ENCODE measurements at places on chromosomes 6 and 20.

DNA sequence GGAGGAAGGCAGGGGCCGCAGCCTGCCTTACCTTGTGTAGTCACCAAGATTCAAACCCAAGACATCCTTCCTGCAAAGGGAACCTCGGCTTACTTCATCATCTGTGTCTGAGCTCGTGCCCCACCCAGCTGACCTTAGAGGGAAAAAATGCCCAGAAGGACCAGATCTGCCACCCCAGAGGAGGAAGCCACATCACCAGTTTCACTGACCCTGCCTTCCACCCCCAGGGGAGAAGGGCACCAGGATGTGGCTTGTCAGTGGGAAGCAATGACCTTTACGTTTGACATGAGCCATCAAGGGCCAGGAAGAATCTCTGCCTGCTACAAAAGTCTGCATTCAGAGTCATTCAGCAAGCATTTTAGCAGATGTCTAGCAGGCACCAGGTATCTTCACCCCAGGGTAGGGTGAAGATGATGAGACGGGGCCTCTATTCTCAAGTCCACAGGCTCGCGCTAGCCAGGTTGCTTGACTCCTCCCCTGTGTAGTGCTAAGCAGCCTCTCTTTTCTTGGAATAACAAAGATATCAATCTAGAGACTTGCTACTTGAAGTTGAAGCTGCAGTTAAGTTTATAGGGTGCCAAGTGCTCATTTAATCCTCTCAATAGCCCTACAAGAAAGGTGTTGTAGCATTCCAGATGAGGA, 28.1 kb downstream of the HM13 start:
- DNase-seq, result no peak

DNA sequence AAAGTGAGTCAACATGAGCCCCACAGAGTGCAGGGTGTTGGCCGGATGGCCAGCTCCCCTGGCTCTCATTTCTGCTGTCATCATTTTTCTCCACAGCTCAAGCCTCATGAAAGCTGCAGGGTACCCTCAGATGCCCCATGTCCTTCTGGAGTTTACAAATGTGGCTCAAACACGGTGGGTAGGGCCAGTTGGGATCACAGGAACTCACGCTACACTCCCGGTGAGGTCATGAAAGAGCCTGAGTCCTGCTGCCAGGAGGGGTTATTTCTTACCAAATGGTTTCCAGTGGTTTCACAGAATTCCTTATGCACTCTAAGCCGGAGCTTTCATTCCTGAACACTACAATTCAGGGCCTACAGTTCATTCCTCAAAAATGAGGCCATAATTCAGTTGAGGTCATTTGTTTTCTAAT, 78.7 kb downstream of the TMEM170B start:
- DNase-seq, result no peak

GRCh38 chr20:3777716-3778629, 3.3 kb downstream of the SPEF1 start:
- peak; percentile 28 for DNase-seq

- no peak for DNase-seq
These were observed 67.4 kb upstream of the BMP2 start for GRCh38 chr20:6699921-6700562.

DNA sequence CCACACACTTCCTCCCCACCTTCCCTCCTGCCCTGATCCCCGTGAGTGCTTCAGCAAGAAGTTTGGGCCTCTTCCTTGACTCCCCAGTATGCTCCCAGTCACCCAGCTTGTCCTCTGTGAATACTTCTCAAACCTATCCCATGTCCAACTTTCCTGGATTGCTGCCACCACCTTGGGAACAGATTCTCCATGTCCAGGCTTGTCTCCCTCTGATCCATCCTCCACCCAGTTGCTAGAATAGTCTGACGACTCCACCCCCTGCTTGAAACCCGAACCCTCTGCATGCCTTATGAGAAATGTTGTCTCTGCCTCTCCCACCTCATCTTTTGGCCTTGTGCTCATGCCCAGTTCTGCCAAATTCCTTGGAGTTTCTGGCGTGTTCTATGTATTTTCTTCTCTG, 108.0 kb downstream of the PPP1R14C start:
- no peak for DNase-seq

GRCh38 chr6:2739335-2739734, 11.4 kb downstream of the MYLK4 start:
- DNase-seq, result no peak

GRCh38 chr6:134637847-134638437, 312.0 kb downstream of the ALDH8A1 start:
- no peak for DNase-seq

DNA sequence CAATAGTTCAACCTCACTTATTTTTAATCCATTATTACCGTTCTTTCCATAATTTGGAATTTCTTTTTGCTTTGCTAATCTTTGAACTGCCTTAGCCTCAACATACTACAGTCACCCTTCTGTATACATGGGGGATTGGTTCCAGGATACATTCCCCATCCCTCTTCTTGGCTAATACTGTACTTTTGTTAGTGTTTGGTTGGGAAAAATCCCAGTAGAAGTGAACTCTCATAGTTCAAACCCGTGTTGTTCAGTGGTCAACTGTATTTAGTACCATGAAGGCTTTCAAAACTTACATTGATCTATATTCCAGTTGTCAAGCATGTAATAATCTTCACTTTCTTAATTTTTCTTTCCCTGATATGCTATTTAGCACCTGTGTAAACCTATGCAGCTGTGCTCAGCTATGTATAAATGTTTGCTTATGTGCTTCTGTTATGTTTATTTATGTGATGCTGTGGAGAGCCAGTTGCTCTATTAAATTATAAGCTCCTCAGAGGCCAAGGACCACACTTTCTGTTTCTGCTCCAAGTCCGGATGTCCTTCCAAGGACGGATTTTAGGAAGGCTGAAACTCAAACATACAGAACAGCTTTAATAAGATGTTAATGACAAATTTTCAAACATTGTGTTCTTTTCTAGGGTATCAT, 33.3 kb upstream of the LAMA4 start:
- DNase-seq, result no peak

GRCh38 chr6:12266571-12266970, 23.6 kb upstream of the EDN1 start:
- no peak for DNase-seq

- no peak for DNase-seq
These were observed 237.7 kb downstream of the ARHGAP18 start for GRCh38 chr6:129472239-129472638.

GRCh38 chr20:59891581-59891980, 41.9 kb downstream of the SYCP2 start:
- no peak for DNase-seq

DNA sequence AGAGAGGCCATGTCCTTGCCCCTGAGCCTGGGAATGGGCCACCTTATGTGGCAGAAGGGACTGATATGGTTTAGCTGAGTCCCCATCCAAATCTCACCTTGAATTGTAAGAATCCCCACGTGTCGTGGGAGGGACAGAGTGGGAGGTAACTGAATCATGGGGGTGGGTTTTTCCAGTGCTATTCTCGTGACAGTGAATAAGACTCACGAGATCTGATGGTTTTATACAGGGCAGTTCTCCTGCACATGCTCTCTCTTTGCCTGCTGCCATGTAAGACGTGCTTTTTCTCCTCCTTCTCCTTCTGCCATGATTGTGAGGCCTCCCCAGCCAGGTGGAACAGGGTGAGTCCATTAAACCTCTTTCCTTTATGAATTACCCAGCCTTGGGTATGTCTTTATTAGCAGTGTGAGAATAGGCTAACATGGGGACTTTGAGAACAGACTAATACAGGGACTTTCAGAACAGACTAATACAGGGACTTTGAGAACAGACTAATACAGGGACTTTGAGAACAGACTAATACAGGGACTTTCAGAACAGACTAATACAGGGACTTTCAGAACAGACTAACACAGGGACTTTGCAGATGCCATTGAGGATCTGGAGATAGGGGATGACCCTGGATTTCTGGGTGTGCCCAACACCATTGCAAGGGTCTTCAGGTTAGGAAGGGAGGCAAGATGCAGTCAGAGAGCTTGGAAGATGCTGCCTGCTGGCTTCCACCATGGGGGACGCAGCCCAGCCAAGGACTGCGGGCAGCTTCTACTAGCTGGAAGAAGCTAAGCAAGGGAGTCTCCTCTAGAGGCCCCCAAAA, 86.9 kb downstream of the RAMACL start:
- DNase-seq, result no peak

- no peak for DNase-seq
These were observed 141.3 kb upstream of the INSM1 start for GRCh38 chr20:20226554-20226953.

DNA sequence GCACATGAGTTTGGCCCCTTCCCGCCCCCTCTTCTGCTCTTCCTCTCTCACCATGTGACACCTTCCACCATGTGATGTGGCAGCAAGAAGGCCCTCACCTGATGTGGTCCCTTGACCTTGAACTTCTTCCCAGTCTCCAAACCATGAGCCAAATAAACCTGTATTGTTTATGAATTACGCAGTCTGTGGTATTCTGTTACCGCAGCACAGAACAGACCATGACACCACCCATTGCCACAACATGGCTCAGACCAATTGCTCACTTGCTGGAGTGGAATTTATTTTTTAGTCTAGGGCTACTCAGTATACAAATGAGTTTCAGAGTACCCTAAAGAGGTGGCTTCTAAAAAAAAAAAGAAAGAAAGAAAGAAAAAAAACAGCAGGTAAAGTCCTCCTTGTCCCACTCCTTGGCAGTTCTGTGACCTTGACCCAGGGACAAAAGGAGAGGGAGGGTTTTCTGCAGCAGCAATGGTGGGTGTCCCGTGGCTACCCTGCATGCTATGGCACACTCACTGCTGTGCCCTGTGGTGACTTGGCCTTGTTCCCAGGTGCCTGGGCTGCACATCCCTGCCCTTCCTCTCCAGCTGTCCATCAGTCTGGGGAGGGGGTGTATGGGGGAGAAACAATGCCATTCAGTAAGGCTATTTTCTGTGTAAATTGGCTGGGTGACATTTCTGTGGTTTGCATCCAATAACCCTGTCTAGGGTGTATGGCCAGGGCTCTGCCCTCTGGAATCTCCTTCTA, 5.4 kb upstream of the VSX1 start:
- no peak for DNase-seq

GRCh38 chr6:41256383-41256782, 28.2 kb downstream of the TREML4 start:
- DNase-seq, result no peak

- DNase-seq, result no peak
These were observed 8.9 kb downstream of the CCM2L start for GRCh38 chr20:32019156-32019510.

- no peak for DNase-seq
These were observed 153.6 kb downstream of the FOXA2 start for GRCh38 chr20:22430746-22431168.

GRCh38 chr6:168714547-168715260, 273.7 kb downstream of the SMOC2 start:
- no peak for DNase-seq

GRCh38 chr6:97815301-97815812, 532.3 kb upstream of the MMS22L start:
- DNase-seq, result no peak

GRCh38 chr6:100415768-100416167, 49.0 kb downstream of the SIM1 start:
- DNase-seq, result no peak

DNA sequence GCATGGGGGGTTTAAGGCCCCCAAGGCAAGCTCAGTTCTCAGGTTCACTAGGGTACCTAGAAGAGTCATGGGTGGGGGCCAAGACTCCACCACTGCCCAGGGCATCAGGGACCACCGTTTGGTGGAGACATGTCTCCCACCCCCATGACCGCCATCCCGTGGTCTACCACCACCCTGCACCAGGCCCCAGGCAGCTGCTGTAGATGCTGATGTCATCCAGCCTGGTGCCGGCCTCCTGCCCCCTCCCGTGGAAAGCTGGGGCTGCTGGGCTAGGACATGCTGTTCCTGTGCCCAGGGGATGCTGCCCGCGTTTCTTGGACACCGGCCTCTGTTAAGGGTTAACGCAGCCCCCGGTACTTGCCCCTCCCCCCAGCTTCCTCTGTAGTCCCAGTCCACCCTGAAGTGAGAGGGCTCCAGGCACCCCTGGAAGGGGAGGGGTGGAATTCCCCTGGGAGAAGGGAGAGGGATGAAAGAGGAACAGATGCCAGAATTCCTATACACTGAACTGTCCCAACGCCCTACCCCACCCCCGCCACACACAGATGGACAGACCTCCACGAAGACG, 587 bp downstream of the IP6K3 start:
- DNase-seq, result no peak

GRCh38 chr20:36385503-36385902, 79.4 kb downstream of the DLGAP4 start:
- no peak for DNase-seq

DNA sequence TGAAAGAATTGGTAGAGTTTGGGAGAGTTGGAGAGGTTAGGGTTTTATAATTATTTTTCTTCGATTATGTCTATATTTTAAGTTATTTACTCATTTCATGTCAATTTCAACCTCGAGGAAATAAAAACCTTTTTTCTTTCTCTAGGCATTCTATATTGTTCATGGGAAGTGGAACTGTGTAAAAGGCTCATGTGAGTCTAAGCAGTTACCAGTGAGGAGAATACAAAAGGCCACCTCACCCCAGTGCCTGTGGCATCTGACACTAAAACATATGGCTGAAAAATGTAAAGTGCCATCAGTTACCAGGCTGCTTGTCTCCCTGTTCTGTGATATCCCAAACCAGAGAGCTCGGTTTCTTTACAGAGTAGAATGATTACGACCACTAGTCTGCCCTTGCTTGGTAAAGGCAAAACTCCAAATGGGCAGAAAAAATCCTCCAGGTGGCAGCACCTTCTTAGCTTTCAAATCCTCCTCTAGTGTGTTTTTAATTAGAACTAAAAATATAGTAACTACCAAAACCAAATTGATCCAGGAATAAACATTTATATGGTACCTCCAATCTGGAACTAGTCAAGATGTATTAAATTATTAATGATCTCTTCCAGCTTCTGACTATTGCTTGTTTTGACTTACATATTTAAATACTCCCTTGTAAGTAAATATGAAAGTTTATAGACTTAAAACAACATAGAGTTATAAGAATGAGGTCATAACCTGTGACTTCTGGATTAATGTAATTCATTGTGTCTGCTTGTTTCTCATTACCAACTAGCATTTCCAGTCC, 122.6 kb upstream of the MCHR2 start:
- peak; percentile 29 for DNase-seq

DNA sequence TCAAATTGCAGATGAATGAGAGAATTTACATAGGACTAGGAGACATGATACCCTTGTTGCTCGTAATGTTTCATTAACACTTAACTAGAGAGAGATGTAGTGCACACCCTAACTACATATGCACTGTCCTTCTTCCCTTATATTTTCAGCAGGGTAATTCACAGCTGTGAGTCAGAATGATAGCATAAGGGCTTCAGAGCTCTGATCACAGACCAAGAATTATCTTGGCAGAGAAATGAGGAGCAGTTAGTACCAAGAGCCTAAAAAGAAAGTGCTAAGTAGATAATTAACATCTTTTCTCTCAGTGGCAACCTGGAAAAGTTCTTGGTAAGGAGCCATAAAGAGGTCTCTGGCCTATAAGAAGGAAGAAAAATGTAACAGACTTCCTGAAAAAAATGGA, 35.8 kb downstream of the GRIK2 start:
- DNase-seq, result no peak

DNA sequence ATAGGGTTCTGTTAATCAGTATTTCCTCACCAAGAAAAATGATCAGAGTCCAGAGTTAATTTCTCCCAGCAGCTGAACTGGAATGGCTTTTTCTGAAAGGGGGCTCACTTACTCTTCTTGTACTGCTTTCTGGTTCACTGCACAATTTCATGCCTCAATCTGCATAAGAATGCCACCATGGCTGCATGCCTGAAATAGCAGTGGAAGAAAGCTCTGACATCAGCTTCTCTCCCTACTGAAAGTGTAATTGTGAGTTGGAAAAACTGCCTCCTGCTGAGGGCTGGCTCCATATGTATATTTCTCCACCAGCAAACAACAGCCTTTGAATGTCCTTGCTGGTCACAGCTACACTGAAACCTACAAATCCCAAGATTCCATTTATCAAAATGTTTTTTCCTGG, 1027.2 kb upstream of the GJE1 start:
- DNase-seq, result no peak

GRCh38 chr6:118468682-118469465, 79.2 kb upstream of the PLN start:
- DNase-seq, result no peak
